Activated CD4-positive, alpha-beta T cell treated with anti-CD3 and anti-CD28 coated beads, Interleukin-2, amount 10 ng/mL, durations not matched to agents 7 days and 5 days (primary cell): ENCODE measurements at places on chromosomes 11 and 22. TPM values are rescaled to one million over a fixed set of nuclear protein-coding genes. Genes with fewer than 3 reads are reported as not detected.
A peak's percentile ranks its signal among the peaks of the same experiment; 100 is the strongest.

The GAL3ST1 gene
- total RNA-seq, result not detected

The TYR gene
- not detected for total RNA-seq

The SBF1 gene
- total RNA-seq, result 224 TPM

DNA sequence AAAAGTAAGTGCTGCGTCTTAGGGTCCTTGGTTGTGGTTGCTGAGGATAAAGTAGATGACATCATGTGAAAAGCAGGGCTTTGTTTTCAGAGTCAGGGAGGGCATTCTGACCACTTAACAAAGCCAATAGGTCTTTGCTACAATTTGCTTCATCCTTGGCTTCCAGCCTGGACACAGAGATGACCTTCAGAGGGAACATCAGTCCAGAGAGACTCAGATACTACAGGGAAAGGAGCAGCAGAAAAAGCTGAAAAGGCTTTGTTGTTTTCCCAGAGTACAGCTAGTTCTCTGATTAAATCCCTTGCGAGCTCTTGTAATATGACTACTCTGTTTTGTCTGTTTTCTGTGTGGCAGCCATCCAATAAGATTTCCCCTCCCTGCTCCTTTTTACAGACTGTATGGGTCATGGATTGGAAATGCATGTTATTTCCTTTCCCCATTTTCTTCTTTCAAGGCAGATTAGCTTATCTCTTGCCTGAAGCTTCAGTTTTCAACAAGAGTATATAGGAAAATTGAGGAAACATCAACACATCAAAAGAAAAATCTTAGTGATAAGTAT is 31.9 kb downstream of the ATG13 start:
- DNase-seq, result no peak

DNA sequence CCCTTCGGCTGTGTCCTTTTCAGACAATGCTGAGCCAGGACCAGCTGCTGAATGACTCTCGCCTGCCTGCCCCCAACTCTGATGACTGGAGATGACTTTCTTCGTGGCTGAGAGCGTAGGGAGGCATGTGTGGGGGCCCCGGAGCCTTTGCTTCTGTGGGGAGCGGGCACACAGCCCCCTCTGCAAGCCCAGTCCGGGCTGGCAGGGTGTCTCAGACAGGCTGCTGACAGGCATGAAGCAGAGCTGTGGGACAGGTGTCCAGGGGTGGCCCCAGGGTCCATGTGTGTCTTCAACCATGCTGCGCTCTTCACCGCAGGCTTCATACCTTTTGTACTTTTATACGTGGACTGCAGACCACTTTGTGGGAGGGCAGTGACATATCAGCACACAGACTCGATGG is 16.6 kb downstream of the CYB5R2 start:
- no peak for DNase-seq

DNA sequence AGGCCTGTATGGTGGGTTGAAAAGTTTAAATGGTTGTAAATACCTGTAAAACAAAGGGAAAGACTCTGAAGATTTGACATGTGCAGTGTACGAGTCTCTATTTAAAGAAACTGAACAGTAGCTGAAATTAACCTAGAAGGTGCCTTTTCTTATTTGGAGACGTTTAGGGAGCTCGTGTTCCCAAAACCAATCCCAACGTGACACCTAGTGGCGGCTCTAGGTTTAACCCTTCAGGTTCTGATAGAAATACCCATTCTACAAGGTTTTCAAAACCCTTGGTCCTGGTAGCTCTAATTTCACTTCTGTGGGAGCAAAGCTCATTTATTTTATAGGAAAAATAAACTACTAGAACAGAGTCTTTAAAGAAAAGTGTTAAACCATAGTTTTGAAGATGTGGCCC is 258.3 kb downstream of the LRRC4C start:
- DNase-seq, result peak; percentile 6

DNA sequence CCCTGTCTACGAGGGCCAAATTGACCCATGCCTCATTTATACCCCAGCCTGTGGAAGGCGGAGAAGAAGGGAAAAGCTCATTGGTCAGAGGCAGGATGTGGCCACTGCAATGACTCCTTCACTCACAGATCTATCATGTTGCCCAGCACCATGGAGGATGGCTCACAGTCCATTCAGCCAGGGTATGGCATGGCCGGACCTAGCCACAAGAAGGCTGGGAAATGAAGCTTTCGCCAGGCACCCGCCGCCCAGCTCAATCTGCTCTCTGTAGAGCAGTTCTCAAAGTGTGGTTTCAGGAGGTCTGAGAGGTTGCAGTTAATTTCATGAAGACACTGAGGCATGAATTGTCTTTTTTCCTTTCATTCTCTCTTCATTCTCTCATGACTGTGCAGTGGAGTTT is 40.6 kb upstream of the LINC01488 start:
- no peak for DNase-seq

DNA sequence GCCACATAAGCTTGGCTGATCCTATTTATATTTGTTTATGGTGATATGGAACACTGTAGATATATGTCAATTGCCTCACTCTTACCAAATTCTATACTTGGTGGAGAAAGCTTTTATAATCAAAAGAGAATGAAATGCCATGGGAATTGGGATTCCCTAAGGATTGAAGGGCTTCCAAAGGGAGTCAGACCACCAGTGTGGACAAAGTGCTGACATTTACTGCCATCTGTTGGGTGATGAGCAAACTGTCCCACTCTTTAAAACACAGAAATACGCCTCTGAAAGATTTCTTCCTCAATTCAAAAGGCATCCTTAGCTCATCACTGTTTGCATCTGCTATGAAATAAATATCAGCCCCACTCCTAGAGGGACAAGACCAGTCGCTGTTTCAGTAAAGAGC is 7.1 kb downstream of the SLC1A2 start:
- no peak for DNase-seq
